T-cell (primary cell): ENCODE measurements at places on chromosomes 2 and 18. TPM values are rescaled to one million over a fixed set of nuclear protein-coding genes. Genes with fewer than 3 reads are reported as not detected.

VAPA gene
- 117 TPM for total RNA-seq

CCBE1 gene
- total RNA-seq, result 0.32 TPM

DNA sequence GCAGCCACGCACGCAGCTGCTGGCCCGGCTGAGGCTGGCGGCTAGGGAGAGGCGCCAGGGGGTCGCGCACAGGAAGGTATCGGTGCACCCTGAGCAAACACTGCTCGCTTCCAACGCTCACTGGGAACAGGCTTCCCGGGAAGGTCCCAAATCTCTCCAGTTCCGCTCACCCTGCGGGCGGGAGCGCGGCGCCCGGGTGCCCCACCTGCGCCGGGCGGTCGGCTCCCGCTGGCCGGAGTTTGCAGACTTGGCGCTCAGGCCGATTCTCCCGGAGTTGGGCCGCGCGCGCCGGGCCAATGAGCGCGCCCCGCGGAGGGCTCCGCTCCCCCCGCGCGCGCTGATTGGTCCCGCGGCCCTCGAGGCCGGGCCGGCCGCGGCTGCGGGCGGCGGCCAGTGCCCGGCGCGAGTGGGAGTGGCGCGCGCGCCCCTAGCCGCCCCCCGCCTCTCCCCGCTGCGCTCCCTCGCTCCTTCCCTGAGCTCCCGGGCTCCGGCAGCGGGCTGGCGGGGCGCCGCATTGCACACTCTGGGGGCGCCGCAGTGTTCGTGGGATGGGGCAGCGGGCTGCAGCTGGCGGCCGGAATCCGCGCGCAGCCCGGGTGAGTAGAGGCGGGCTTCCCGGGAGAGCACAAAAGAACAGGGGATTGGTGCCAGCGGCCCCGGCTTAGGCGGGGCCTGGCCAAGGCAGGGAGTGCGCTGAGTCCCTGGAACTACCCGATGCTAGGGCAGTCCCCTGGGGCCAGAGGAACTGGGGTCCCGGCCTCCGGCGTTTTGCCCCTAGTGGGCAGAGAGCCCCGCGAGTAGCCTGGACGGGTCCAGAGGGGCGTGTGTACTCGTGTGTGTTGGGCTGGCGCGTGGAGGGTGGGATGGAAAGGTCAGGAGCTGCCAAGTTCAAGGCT, at the start of gene LYPD6:
Gene LYPD6, plus strand, starts transcription at position 461 of the 896 bp plus-strand sequence. CDS start 107,122 bp downstream, outside the sequence.
- H3K4me1 ChIP-seq, result no peaks in the 10 kb centered on the region
- no peak for DNase-seq
- H3K27ac ChIP-seq, result no peak within 1 kb of the TSS
- no peak within 1 kb of the TSS for H3K4me3 ChIP-seq
- H3K36me3 ChIP-seq, result no peaks in the 10 kb centered on the region
- H3K27me3 ChIP-seq, result peaks cover 21% of the 10 kb centered on the region

GRCh38 chr2:26020231-26020640, 13.6 kb upstream of the RAB10 start:
- no peaks in the 10 kb centered on the region for H3K36me3 ChIP-seq
- DNase-seq, result no peak
- H3K27ac ChIP-seq, result no peak overlapping the region
- H3K27me3 ChIP-seq, result peaks cover 3% of the 10 kb centered on the region
- H3K4me1 ChIP-seq, result no peaks in the 10 kb centered on the region

TEKT4 gene
- total RNA-seq, result not detected

DNA sequence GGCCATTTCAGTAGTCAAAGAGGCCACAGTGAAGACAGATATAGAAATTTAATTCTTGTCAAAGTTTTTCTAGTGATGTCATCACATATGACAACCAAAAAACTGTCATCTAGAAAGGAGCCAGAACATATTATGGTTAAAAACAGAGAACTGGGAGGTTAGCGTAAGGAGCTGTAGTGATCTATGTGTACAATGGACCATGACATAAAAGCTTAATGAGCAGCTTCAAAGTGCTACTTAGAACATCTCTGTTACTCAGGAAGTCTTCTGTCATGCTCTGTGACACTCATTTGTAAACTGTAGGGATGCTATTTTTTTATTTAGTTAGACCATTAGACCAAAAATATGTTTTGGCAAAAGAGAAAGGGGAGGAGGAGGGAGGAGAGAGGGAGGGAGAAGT, 57.3 kb downstream of the CMPK2 start:
- no peak overlapping the region for H3K27ac ChIP-seq
- no peak for DNase-seq
- no peak overlapping the region for H3K4me3 ChIP-seq

ANKAR gene
- total RNA-seq, result 13.1 TPM

DNA sequence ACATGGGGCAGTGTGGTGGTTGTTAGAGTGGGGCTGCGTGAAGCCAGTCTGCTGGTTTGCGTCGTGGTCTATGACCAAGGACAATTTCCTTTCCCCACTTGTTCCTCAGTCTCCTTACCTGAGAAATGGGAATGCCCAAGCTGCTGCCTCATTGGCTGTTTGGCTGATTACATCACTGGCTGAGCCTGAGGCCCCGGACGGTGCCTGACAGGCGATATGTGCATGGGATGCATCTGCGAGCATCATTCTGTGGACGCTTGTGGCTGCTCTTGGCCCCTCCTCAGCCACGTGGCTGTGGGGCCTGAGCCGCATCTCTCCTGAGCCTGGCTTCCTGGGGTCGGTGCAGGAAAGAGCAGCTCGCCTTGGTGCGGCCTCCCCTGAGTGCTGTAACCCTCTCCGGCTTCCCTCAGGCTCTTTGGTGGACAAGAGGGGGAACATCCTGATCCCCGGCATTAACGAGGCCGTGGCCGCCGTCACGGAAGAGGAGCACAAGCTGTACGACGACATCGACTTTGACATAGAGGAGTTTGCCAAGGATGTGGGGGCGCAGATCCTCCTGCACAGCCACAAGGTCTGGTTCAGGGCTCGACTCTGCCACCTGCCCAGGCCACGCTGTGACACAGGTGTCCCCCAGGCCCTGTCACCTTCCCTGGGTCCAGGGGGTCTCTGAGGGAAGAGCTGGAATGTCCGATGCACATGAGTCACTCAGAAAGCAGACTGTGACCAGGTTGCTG, 17.2 kb downstream of the CNDP2 start:
- H3K27ac ChIP-seq, result no peak overlapping the region
- peaks cover 90% of the 10 kb centered on the region for H3K36me3 ChIP-seq
- no peaks in the 10 kb centered on the region for H3K4me1 ChIP-seq

MROH2A gene
- not detected for total RNA-seq

- no peaks in the 10 kb centered on the region for H3K4me1 ChIP-seq
- no peaks in the 10 kb centered on the region for H3K36me3 ChIP-seq
- no peaks in the 10 kb centered on the region for H3K27me3 ChIP-seq
- no peak overlapping the region for H3K4me3 ChIP-seq
These were observed 68.3 kb upstream of the IL1R1 start for GRCh38 chr2:102074152-102074783.

ARHGEF33 gene
- total RNA-seq, result not detected

DOCK10 gene
- 225 TPM for total RNA-seq

DNA sequence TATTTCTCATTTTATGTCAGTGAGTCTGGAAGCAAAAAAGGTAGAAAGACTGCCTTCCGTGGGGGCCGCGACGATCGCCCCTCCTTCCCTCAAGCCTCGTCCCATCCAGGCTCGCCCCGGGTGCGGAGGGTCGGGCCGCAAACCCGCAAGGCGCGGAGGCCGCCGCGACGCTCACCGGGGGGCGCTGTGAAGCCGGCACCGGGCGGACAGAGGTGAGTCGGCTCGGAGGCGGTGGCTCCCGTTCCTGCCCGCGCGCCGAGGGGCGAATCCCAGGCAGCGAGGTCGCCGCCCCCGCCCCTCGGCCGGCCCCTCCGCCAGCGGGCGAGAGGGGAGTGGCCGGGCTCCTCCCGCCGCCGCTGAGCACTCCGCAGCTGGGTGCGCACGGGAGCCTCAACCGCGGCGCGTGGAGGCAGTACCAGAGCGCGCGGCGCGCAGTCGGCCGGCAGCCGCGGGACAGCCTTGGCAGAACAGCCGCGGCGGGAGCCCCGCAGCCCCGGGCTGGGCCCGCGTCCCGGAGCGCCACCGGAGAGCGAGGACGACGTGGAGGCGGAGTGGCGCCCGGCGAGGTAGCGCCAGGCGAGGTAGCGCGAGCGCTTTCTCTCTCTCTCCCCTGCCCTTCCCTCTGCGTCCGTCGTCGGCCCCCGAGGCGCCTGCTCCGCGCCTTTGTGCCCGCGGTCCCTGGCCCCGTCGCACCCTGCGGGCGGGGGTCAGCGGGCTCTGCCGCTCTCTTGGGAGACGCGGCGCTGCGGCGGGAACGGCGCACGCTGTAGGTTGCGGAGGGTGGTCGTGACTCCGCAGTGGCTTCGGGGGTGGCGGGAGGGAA, at the start of gene MYO1B:
Gene MYO1B, plus strand, starts transcription at position 359 of the 823 bp plus-strand sequence. CDS start 31,492 bp downstream, outside the sequence.
- H3K4me3 ChIP-seq, result peak within 1 kb of the TSS; percentile 67
- H3K36me3 ChIP-seq, result no peaks in the 10 kb centered on the region
- DNase-seq, result peak; percentile 2

- no peaks in the 10 kb centered on the region for H3K4me1 ChIP-seq
- H3K27ac ChIP-seq, result no peak overlapping the region
- no peaks in the 10 kb centered on the region for H3K27me3 ChIP-seq
- no peaks in the 10 kb centered on the region for H3K36me3 ChIP-seq
- DNase-seq, result no peak
- H3K4me3 ChIP-seq, result no peak overlapping the region
These were observed 129.7 kb upstream of the TNP1 start for GRCh38 chr2:216989340-216990129.

DNA sequence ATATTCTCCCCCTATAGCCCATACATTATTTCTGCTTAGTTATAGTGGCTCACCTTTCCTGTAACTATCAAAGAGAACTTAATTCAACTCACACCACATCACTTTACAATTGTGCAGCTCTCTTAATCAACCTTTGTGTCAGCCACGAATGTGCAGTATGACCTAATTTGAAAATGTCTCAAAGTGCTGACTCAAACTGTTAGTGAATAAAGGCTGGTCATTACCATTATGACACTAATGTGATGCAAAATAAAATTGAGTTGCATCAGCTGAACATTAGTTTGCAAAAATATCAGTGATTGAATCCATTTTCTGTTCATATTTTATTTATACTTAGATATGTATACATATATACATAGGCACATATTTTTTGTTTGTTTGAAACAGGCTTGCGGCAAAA, 251.8 kb downstream of the MEIS1 start:
- H3K36me3 ChIP-seq, result no peaks in the 10 kb centered on the region
- DNase-seq, result no peak
- H3K4me3 ChIP-seq, result no peak overlapping the region
- H3K27me3 ChIP-seq, result no peaks in the 10 kb centered on the region
- no peaks in the 10 kb centered on the region for H3K4me1 ChIP-seq
